ENCODE measurements at places on chromosomes 13 and 19. TPM values are rescaled to one million over a fixed set of nuclear protein-coding genes. Genes with fewer than 3 reads are reported as not detected.

DNA sequence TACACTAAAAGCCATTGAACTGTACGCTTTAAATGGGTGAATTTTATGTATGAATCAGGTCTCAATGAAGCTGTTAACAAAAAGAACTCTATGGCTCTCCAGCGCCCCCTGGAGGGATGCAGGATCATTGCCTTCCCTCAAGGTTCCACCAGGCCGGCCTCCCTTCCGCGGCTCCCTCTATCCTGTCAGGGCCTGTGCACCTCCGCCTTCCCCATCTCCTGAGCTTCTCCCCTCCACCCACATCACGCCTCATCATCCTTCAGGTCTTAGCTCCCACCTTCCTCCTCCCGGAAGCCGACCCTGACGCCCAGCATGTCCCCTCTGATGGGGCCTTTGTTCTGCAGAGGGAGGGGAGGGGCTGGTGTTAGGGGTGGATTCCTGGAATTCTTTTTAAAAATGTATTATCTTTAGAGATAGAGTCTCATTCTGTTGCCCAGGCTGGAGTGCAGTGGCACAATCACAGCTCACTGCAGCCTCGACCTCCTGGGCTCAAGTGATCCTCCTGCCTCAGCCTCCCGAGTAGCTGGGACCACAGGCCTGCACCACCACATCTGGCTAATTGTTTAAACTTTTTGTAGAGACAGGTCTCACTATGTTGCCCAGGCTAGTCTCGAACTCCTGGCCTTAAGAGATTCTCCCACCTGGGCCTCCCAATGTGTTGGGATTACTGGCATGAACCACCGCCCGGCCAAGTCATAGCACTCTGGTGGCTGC is 27.7 kb downstream of the MEIS3 start:
- DNase-seq = peak; percentile 21

KLK13 gene
- 0.33 TPM for polyA plus RNA-seq

ONECUT3 gene
- polyA plus RNA-seq = 0.01 TPM

DNA sequence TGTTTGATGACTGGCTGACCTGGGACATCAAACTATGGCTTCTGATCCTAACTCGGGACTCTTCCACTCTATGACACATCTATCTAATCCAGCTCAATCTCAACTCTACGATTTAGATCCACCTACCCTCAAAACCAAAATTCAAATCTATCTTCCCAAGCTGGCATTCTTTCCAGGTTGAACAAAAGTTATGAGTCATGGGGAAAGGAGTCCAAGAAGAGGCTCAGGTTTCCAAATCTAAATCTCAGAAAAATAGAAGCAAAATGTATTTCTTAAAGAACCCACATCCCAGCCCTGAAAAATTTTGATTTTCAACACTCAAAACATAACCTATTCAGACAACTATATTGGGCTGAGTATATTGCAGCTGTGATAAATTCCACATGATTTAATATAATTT is 143.9 kb upstream of the IPO5 start:
- no peak for DNase-seq

- peak; percentile 94 for DNase-seq
These were observed 23.6 kb upstream of the ZNF724 start for GRCh38 chr19:23273590-23274412.

ZNF682 gene
- 14.7 TPM for polyA plus RNA-seq

DNA sequence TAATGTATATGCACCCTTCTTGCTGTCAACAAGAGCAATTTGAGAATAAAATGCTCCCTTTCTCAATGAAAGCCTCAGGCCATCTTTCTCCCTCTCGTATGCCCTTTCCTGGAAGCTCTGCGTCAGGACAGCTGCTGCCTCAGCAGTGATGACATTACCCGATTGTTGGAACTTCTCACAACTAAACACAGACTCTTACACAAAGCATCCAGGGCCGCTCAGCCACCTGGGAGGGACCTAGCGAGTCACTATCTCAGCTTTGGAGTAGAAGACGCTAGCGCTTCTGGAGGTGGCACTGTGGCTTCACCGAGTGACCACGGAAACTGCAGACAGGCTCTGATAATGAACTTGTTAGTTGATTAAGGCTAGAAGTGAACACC is 153.2 kb upstream of the SOX1 start:
- no peak for DNase-seq

GRCh38 chr13:74026753-74027152 is 107.5 kb downstream of the KLF12 start:
- DNase-seq = no peak

DNA sequence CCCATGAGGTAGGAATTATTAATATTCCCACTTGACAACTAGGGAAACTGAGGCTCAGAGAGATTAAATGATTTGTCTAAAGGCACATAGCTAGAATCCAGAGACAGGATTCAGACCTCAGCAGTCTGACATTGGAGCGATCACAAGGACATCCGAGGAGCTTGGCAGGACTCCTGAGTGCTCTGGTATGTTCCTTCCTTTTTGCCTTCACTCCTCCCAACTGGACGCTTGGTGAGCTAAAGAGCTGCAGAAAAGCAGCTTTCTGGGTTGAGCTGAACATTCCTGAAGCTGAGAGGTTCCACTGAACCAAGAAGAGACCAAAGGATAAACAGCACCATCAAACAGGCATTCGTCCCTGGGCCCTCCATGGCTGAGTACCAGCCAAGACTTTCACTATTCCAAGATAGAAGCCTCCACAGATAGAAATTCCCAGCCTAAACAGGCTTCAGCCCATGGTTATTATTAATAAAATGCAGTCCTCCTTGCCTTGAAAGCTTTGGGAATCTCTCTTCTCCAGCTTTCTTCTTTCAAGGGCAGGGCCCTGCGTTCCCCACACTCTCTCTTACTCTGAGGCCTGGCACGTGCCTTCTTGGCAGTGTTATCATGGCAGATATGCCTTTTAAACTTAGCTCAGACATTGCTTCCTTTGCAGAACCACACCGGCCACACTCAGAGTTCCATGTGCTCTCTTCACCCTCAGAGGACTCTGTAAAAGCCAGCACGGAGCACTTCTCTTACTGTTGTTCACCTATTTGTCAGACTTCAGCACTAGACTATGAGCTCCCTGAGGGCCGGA is 97.1 kb downstream of the CYSLTR2 start:
- DNase-seq = no peak

EDNRB gene
- 76.3 TPM for polyA plus RNA-seq

- no peak for DNase-seq
These were observed 472.3 kb downstream of the KLF12 start for GRCh38 chr13:73661687-73662425.

Data from right renal cortex interstitium (tissue), 3 donors.